ENCODE measurements at places on chromosomes 5 and 9.
A peak's percentile ranks its signal among the peaks of the same experiment; 100 is the strongest.

GRCh38 chr5:179229331-179229831, 115.9 kb downstream of the ADAMTS2 start:
- peaks cover 2% of the 10 kb centered on the region for H3K27me3 ChIP-seq
- no peak for DNase-seq
- no peaks in the 10 kb centered on the region for H3K4me1 ChIP-seq
- H3K4me3 ChIP-seq: no peak overlapping the region
- H3K36me3 ChIP-seq: no peaks in the 10 kb centered on the region
- H3K27ac ChIP-seq: no peak overlapping the region

GRCh38 chr5:128074171-128074570, 9.4 kb upstream of the SLC12A2 start:
- H3K4me1 ChIP-seq: peaks cover 26% of the 10 kb centered on the region
- no peak overlapping the region for H3K27ac ChIP-seq
- DNase-seq: no peak
- H3K36me3 ChIP-seq: peaks cover 6% of the 10 kb centered on the region
- no peak overlapping the region for H3K4me3 ChIP-seq

- no peaks in the 10 kb centered on the region for H3K27me3 ChIP-seq
- no peak overlapping the region for H3K27ac ChIP-seq
These were observed 14.4 kb upstream of the GALNT10 start for GRCh38 chr5:154176181-154176580.

DNA sequence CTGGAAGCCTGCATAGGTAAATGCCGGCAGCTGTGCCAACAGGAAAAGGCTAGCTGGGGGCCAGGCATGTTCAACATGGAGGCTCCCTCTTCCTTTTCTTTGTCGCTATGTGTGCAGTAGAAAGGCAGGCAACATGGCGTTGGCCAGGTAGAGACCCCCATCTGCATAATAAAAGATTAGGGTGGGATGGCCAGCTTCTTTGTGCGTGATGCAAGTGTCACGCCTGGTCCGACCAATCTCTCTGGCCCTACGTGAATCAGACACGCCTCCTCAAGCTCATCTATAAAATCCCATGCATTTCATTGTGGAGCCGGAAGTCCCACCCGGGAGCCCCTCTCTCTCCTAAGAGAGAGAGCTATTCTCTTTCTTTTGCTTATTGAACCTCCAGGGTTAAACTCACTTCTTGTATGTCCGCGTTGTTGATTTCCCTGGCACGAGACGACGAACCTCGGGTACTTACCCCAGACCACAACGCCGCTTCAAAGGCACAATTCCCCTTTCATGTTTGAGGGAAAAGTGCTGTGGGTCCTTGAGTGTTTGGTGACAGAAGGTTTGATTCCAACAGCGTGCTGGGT, 25.0 kb upstream of the C5orf47 start:
- H3K4me3 ChIP-seq: peak overlapping the region; percentile 28
- H3K27ac ChIP-seq: peak overlapping the region; percentile 28

DNA sequence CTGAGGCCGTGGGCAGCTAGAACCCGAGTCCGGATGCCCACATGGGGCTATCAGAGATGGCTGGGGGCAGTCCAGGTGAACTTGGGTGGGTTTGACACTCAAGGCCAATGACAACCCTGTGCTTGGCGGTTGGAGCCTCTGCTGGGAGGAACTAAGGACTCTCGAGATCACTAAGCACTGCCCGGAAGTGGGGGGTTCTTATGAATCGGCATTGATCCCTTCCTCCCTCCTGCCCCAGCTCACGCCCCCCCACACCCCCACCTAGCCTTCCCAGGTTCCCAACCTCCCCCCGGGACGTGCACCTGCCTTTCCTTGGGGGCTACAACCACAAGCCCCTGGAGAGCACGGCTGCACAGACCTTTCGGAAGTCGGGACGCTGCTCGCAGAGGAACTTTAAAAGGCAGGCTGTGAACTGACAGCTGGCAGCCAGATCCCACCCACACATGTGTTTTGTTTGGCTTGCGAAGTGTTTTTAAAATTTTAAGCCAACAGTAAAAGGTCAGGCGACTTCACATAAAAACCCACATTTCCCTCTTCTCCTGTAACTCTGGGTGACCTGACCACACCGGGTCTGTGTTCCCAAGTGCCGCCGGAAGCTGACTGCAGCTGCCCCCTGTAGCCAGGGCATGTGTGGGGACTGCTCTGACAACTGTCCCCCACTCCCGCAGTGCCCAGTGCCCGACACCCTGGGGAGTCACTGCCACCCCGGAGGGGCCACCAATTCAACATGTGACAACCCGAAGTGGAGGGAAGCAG, 5.1 kb upstream of the RALGDS start:
- no peak for DNase-seq
- H3K4me1 ChIP-seq: peaks cover 65% of the 10 kb centered on the region
- H3K36me3 ChIP-seq: no peaks in the 10 kb centered on the region
- peak overlapping the region; percentile 41 for H3K4me3 ChIP-seq
- peak overlapping the region; percentile 82 for H3K27ac ChIP-seq
- no peaks in the 10 kb centered on the region for H3K27me3 ChIP-seq

GRCh38 chr9:135448663-135449100, 30.9 kb upstream of the PPP1R26 start:
- no peak for DNase-seq
- H3K27ac ChIP-seq: no peak overlapping the region
- no peaks in the 10 kb centered on the region for H3K36me3 ChIP-seq
- H3K27me3 ChIP-seq: no peaks in the 10 kb centered on the region
- no peaks in the 10 kb centered on the region for H3K4me1 ChIP-seq

DNA sequence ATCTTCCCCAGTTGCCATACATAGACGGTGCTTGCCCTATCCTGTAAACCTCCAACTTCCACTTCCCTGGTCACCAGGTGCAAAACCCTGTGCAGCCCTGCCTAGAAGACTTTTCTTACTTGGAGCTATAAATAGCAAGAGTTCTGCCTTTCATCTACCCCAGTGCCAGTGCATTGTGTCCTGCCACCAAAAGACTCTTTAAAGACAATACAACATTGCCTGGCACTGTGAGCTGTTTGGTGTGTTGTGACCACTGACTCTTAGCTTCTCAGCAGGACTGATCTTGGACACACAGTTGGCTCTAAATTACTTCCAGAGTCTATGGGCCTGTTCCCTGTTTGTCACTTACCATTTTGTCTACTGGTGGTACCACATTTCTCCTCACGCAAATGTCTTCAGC, 608.1 kb downstream of the CDH9 start:
- H3K36me3 ChIP-seq: no peaks in the 10 kb centered on the region
- no peak overlapping the region for H3K4me3 ChIP-seq
- no peaks in the 10 kb centered on the region for H3K27me3 ChIP-seq
- H3K27ac ChIP-seq: no peak overlapping the region
- DNase-seq: no peak
